AG04449 (cell line): ENCODE measurements at places on chromosomes 11 and 22.

- no peak for DNase-seq
Observed at GRCh38 chr11:104573441-104573990, 324.7 kb downstream of the CASP12 start.

GRCh38 chr11:8178297-8178696, 9.5 kb upstream of the RIC3 start:
- DNase-seq, result no peak

DNA sequence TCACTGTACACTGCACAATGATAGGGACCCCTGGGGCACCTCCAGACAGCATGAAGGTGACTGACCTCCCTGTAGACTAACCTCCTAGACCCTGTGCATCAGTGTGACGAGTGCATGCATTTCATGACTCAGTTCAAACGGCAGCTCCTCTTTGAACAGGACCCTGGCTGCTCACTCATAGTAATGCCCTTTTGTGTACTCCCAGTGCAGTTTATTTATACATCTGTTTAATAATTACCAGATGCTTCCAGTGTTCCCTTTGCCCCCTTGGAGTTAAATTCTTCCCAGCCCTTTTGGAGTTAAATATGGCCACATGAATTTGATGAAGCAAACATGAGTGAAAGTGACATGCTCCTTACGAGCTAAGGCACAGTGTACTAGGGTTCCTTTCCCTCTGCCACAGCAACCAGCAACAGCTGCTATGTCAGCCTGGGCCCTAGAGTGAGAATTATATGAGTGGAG, 72.4 kb downstream of the PANX1 start:
- peak; percentile 33 for DNase-seq

DNA sequence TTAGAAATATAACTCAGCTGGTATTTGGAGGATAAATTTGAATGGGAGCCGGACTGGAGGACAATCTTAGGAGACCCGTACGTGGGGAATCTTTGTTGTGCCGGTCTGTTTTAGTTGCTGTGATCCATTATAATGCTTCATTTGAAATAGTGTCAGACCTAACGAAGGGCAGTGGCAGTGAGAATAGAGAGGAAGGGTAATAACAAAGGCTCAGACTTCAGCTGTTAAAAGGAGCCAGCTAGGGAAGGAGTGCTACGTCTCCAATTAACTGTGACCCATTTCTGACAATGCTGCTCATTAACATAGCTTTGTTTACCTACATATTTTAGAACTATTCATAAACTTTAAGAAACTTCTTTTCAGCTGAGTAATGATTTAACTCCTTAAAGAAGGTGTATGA, 246.9 kb downstream of the OPCML start:
- DNase-seq, result no peak

GRCh38 chr11:62601122-62601371, 618 bp downstream of the MTA2 start:
- DNase-seq, result no peak

GRCh38 chr11:116736763-116737162, 36.0 kb downstream of the BUD13 start:
- DNase-seq, result no peak

- DNase-seq, result no peak
Observed at GRCh38 chr11:73226297-73227006, 8.4 kb downstream of the P2RY2 start.

DNA sequence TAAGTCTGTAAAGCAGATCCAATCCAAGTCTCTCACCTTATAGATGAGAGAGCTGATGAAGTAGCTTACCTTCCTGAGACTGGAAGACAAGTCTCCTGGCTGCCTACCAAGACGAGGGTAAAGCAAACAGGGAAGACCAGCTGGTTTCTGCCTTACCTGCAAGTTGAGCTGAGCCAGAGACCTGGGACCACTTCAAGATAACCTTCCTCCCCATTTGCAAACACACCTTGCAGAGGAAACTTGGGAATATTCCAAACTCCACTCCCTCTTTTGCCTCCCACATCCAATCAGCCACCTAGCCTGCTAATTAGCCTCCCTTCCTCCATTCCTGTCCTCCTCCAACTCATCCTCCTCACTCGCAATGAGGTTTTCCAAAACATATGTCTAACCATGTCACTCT, 23.4 kb upstream of the ROBO3 start:
- DNase-seq, result no peak

DNA sequence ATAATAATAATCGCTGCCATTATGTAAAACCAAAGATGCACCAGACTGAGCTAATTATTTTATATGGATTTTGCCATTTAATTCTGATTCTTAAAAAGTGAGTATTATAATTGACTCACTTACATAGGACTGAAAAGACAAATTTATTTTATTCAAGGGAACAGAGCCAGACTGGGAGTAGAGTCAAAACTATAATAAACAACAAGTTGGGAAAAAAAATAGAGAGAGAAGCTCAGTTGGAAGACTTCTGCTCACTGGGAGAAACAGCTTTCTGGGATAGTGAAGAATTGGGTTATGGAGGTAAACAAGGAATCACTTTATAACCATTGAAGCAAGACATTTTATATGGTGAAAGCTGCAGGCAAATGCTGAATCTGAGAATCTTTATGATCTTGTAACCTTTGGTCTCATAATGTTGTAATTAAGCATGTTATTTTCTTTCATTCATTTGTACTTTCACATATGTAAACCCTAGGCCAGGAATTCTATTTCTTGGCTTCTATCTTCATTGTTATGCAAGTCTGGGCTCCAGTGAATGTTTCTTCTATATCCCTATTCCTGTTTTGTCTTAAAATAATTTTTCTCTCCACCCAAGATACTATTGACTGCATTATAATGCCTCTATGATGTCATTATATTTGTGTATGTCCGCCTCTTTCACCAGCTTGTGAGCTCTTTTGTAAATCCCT, 725.3 kb upstream of the CCDC179 start:
- no peak for DNase-seq

DNA sequence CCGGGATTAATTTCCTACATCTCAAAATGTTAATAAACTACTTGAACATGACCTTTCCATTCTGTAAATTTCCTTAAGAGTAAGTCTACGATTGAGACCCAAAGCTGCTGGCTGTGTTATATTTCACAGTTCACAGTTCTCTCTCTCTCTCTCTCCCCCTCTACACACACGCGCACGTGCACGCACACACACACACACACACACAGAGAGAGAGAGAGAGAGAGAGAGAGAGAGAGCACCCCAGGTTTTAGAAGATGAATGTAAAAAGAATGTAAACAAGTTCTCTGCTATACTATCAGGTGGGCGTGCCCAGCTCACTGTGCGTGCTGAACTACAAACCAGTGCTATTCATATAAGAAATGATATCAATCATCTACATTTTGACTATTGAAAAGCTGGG, 3.3 kb downstream of the BDNF start:
- DNase-seq, result no peak

DNA sequence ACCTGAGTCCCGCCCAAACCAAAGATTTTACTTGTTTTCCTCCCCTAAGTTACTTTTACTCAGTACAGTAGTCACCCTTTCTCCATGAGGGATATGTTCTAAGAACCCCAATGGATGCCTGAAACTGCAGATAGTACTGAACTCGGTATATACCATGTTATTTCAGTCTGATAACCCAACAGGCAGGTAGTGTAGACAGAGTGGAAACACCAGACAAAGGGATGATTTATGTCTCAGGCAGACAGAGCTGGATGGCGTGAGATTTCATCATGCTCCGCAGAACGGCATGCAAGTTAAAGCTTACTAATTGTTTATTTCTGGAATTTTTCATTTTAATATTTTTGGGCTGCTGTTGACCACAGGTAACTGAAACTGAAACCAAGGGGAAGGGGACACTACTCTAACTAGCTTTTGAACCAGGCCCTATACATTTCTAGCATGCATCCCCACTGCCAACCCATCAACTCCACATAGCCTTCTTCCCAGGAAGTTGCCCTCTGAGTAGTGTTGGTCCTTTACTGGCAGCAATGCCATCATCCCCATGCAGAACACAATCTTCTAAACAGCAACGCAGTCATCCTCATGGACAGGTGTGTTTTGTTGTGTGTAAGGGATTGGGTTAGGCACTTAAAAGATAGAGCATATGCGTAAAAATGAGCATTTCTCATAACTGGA, 27.7 kb downstream of the CSRP3 start:
- no peak for DNase-seq

DNA sequence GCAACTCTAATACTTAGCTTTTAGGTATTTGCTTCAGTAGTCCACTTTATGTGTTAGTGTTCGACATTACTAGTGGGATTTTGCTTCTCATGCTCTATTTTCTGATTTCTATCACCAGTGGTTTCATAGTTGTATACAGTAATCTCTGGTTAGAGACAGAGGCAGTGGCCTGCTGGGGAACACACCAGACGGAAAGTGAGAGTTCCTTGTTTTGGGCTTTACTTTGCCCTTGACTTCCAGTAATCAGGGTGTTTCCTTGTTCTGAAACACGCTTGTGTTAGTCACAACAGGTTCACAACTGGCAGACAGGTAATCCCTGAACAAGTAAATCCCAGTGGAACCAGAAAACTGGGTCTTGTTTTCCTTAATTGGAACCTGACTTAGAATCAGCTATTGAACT, 56.0 kb downstream of the PACS1 start:
- no peak for DNase-seq

- DNase-seq, result no peak
Observed at GRCh38 chr11:116577273-116577672, 195.5 kb downstream of the BUD13 start.

DNA sequence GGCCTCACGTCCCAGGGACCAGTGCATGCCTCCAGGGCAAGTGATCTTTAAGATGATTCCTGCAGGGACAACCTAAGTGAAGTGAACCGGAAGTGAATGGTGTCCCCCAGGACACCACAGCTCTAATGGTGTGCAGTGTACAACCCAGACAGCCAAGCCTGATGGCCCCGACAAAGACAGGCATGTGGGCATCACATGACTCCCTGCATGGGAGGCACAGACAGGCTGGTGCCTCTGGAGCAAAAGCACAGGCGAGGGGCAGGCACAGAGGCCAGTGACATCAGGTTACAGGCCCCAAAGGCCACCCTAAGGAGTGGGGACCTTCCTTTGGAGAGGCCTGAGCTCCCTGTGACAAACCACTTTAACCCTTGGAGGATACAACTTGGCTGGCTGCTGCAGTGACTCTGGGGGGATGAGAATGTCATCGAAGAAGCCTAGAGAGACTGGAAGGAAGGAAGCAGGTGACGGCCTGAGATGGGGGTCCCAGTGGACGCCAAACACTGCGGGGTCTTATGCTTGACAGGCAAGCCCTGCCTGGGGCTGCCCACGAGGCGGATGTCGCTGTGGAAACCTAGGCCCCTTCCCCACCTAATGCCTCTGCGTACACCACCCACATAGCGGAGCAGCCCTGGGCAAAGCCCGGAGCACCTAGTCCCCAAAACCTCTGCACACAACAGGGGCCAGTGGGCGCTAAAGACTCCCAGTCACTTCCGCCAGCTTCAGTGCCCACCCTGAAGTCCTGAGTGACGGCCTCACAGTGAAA, 12.4 kb downstream of the POLR3H start:
- DNase-seq, result no peak

DNA sequence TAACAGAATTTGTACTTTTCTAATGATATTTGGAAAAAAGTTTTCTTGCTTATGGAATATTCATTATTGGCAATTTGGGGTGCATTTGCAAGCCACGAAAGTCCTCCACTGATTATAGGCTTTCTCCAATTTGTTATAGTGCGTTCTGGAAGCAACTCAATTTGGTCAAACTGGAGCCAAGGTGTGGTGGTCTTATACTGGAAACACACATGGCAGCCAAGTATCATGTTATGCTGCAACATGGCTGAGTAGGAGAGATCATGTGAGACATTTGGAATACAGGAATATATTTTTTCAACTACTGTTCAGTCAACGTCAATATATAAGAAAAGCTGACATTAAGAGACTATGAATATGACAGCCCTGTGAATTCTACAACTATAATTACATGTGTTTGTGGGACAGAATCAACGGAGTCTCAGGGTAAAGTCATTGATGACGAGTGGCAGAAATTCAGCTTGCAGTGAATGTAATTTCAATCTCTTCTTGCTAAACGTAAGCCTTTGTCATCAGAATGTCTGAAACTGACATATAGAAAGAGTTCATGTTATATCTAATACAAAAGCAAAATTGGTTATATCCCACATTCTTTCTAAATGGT, 83.8 kb upstream of the FIBIN start:
- no peak for DNase-seq

- DNase-seq, result no peak
Observed at GRCh38 chr11:101436511-101437142, 147.2 kb downstream of the TRPC6 start.

DNA sequence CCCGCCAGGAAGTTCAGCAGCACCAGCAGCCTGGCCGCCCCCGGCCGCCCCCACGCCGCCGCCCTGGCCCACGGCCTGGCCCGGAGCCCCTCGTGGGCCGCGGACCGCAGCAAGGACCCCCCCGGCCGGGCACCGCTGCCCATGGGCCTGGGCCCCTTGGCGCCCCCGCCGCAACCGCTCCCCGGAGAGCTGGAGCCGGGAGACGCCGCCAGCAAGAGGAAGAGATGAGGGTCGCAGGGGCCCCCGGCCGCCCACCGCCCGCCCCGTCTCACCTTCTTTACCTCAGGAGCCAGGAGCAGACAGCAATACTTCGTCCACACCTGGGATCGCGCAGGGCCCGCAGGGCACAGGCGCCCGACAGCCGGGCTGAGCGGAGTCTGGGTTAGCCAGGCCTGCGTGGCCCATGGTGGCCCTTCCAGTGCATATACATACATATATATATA, 115.6 kb downstream of the CACNA1I start:
- DNase-seq, result no peak

- DNase-seq, result no peak
Observed at GRCh38 chr11:33645686-33646085, 54.9 kb downstream of the C11orf91 start.

DNA sequence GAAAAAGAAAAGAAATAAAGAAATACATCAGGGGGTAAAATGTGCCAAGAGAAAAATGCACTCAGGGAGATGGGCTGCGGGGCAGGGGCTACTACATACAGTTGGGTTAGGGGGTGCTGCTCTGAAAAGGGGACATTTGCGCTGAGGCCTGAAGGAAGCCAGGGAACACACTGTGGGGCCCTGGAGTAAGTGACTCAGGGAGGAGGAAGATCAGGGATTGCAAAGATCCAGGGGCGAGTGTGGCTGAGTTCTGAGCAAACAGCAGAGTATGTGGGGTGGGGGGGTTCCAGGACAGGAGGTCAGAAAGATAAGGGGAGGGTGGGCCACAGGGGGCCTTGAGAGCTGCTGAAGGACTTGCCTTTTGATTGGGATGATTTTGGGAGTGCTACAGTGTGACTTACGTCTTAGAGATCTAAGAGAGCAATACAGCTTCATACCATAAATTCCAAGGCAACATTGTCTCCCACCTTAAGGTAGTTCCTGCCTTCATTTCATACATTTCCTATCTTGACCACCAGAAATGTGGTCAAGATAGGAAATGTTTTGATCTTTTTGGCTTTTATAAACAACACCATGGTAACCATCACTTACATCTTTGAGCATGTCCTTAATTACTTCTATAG, 5.8 kb downstream of the A4GALT start:
- no peak for DNase-seq

GRCh38 chr11:16979703-16980622, 34.3 kb downstream of the PLEKHA7 start:
- no peak for DNase-seq

GRCh38 chr11:34825670-34826383, 90.4 kb downstream of the APIP start:
- DNase-seq, result no peak
